ENCODE measurements at places on chromosomes 5 and 9. TPM values are rescaled to one million over a fixed set of nuclear protein-coding genes. Genes with fewer than 3 reads are reported as not detected.

Gene PDLIM7
- total RNA-seq: 23.0 TPM

Gene HOMER1
- 7.6 TPM for total RNA-seq

DNA sequence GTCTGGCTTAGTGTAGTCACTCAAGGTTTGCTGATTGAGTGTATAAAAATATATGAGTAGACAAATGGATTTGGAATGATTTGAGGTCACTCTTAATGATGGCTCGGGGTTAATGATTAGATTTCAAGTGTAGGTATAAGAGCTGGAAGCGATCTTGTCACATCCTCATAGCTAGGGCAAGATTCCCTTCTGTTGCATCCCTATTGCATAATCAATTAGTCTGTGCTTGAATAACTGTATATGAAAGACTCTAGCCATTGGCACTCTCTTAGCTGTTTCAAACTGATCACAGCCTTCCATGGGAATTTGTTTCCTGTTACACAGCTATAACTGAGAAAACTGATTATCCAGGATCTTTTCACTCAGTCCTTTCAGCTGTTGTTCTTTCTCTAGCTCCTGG lies 811.6 kb downstream of the TLE4 start:
- ATAC-seq: no peak

- no peak for ATAC-seq
Measured at GRCh38 chr9:130003943-130004552, 38.9 kb downstream of the FNBP1 start.

- ATAC-seq: peak; percentile 6
Measured at GRCh38 chr9:131349522-131349880, 44.4 kb upstream of the PRRC2B start.

Gene WNK2
- 0.92 TPM for total RNA-seq

Gene LCN12
- 0.80 TPM for total RNA-seq

DNA sequence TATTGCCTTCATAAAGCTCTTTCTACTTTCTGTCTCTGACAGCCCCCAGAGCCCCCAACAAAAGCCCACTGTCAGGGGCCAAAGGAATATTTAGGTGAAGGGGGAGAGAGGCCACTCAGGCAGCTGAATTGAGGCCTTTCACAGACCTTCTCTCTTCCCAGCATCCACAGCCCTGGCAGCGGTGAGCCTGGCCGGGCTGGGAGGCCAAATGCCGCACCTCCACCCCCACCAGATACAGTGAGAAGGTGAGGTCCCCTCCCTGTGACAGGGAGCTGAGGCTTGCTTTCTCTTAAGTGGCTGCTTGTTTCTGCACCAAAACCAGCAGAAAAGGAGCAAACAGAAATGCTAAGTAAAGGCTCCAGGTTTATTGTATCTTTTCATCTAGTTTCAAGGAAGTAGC lies 168.1 kb downstream of the ROR2 start:
- ATAC-seq: no peak

GRCh38 chr9:806285-807156 lies 35.0 kb upstream of the DMRT1 start:
- no peak for ATAC-seq

GRCh38 chr5:88734983-88735382 lies 148.0 kb downstream of the MEF2C start:
- no peak for ATAC-seq

Gene SLC35A4
- 52.4 TPM for total RNA-seq

Gene NME5
- total RNA-seq: 0.44 TPM

DNA sequence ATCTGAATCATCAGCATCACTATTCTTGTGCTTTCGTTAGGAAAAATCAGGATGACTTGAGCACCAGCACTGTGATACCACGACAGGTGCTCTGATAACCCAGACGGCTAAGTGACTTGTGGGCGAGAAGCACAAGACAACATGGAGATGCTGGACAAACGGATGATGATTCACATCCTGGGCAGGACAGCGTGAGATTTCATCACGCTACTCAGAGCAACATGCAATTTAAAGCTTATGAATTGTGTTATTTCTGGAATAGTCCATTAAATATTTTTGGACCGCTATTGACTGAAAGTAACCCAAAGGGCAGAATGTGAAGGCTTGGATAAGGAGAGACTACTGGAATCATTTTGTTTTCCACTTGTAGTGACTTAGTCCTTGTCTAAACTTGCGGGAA lies 114.8 kb upstream of the DAPK1 start:
- no peak for ATAC-seq

GRCh38 chr5:880816-881550 lies 11.6 kb downstream of the BRD9 start:
- no peak for ATAC-seq

DNA sequence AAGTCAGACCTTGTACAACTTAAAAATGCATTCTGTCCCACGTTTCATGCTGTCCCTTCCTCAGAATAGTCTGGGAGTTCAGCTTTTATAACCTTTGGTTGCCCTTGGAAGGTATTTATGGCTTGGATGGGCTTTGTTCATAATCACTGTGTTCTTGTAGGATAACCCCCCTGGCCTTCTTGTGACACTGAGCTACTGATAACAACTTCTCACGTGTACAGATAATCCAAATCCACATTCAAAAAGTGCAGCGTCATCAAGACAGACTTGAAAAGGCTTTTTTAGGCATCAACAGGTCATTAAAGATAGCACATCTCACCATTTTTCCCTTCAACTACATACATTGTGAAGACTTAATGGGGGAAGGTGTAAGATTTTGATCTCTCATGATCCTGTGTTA lies 42.0 kb downstream of the SLC1A3 start:
- ATAC-seq: no peak

- peak; percentile 35 for ATAC-seq
Measured at GRCh38 chr5:147565524-147565923, 55.7 kb upstream of the DPYSL3 start.

Gene S100Z
- 0.40 TPM for total RNA-seq

- no peak for ATAC-seq
Measured at GRCh38 chr9:7177383-7177782, 419.6 kb downstream of the KDM4C start.

Gene PIP5K1B
- total RNA-seq: 1.3 TPM

DNA sequence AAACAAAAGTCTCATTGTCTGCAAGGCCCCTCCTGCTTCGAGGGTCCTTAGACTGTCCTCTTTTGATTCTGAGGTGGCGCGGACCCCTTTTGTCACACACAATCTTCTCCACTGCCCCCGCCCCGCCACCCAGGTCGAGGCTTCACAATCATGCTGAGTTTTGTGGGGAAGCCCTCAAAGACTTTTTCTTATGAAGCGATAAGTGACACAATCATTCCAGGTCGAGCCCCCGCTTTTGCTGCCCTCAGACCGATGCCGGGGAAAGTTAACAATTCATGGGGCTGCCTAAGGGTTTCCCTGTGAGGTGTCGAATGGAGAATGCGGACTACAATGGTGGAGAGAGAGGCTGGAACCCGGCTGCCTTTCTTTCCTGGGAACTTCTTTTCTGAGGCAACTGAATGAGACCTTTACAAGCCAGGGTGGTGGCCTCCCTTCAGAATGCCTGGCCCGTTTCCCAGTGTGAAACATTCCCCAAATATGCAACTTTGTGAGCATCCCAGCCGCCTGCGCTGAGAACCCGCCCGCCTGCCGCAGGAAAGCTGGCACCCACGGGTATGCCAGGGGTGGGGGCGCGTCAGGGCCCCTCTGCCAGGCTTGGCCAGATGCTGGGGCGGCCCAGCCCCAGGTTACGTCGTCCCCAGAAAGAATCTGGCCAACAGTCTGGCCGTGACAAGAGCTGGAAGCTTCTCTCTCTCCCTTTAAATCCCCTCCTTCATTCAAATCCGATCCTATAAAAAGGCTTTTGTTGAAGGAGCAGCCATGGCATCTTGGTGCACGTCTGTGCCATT lies 71.9 kb downstream of the MAP1B start:
- peak; percentile 53 for ATAC-seq

Gene FOXI1
- 0.16 TPM for total RNA-seq

Gene TBCA
- 132 TPM for total RNA-seq

- ATAC-seq: no peak
Measured at GRCh38 chr5:11797132-11797531, 107.1 kb downstream of the CTNND2 start.

Gene C9orf50
- total RNA-seq: not detected

Gene WDR36
- 23.1 TPM for total RNA-seq

Gene ADRA1B
- not detected for total RNA-seq

DNA sequence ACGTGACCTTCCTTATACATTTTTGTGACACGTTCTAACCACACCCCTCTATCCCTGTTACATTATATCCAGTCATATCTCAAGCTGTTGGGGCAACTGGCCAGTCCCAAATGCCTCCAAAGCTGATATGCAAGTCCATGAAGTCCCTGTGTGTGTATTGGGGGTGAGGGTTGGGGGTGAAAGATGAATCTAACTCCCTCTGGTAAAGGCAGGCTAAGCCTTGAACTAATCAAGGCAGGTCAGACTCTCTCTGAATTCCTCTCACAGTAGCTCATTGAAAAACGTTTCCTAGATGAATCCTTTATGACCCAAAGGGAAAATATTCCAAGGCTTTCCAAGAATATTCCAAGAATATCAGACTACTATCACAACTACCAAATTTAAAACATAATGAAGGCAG lies 174.4 kb downstream of the MUSK start:
- no peak for ATAC-seq

DNA sequence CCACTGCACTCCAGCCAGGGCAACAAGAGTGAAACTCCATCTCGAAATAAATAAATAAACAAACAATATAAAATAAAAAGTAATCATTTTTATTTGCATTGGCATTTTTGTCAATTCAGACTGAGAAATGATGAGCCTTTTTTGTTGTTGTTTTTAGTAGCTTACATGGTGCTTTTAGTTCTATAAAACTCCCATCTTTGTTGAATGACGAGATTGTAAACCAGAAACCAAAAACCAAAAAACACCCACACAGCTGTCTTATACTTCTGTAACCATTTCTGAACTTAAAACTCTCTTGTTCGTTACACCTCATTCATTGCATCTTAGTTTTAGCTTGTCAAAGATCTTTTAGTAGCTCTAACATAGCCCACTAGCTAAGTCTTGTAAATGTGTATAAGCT lies 44.7 kb downstream of the GGTA1 start:
- no peak for ATAC-seq

- ATAC-seq: peak; percentile 73
Measured at GRCh38 chr5:168706655-168707069, 127.5 kb upstream of the PANK3 start.

Gene NDFIP1
- total RNA-seq: 30.7 TPM

- no peak for ATAC-seq
Measured at GRCh38 chr5:107067395-107067794, 603.3 kb downstream of the EFNA5 start.

Gene PCYOX1L
- total RNA-seq: 6.5 TPM

Gene EMB
- 5.7 TPM for total RNA-seq

DNA sequence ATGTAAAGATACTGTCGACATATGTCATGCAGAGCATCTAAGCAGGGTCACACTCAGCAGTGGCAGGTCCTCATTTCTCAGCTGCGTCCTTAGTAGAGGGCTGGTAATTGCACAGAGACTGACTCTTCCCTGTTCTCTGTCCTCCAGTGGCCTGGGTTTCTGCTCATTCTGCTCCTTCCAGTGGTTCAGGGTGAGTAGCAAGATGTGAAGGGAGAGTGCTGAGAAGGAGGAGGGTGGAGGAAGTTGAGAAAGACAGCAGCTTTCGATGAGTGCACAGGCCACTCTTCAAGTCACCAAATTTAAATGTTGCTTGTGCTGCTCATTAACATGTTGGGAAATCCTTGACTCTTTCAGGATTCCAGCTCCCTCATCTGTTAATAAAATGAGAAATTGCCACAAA lies 203.9 kb downstream of the FBXL7 start:
- ATAC-seq: no peak

DNA sequence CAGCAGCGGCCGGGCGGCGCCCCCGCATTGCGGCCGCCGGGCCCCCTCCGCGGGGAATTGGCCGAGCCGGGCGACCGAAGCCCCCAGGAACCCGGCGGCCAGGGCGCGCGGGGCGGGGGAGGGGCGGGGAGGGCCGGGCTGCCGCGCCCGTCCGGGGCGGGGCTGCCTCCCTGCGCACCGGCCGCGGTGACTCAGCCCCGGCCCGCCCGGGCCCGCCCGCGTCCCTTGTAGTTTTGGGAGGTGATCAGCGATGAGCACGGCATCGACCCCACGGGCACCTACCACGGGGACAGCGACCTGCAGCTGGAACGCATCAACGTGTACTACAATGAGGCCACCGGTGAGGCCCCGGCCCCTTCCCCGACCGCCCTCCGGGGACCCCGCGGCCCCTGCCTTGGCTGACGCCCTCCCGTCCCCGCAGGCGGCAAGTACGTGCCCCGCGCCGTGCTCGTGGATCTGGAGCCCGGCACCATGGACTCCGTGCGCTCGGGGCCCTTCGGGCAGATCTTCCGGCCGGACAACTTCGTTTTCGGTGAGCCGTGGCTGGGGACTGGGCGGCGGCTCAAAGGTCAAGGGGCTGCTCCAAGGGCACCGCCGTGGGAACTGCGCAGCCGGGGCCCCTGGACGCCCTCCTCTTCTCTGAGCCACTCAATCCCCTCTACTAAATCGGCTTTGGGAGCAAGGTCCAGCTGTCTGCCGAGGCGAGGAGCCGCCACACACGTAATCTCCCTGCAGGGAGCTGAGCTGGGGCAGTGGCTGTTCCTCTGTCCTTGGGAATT lies 592 bp downstream of the TUBB4B start:
- ATAC-seq: peak; percentile 35

All from esophagus mucosa (tissue), 1 donor.